ENCODE measurements at places on chromosomes 6 and 20. TPM values are rescaled to one million over a fixed set of nuclear protein-coding genes. Genes with fewer than 3 reads are reported as not detected.

DNA sequence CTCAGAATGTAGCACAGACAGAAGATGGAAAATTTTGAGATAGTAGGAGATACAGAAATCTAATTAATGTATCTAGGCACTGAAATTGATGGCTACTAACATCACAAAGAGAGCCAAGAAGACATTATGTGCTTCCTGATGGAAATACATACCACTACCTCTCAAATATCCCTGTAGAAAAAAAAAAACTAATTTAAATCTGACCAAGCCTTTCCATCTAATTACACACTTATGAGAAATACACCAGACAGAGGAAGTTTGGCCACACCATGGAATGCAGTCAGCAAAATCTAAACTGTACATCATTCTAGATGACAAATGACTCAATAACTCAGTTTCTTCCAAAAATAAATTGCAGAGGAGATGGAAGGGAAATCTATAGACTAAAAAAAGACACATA lies 18.9 kb downstream of the VPS52 start:
- no peak for DNase-seq
- peaks cover 11% of the 10 kb centered on the region for H3K36me3 ChIP-seq
- no peak overlapping the region for H3K27ac ChIP-seq
- peaks cover 12% of the 10 kb centered on the region for H3K4me1 ChIP-seq
- H3K4me3 ChIP-seq = no peak overlapping the region

Gene WFDC10B
- total RNA-seq = not detected

Gene HLA-C
- total RNA-seq = 10.6 TPM

Gene CCND3
- 19.4 TPM for total RNA-seq

Gene C6orf141
- not detected for total RNA-seq

Gene LINC00237
- total RNA-seq = not detected

Gene BPIFB2
- not detected for total RNA-seq

Measured in IMR-90 (cell line).